ENCODE measurements at places on chromosomes 2 and 18.

DNA sequence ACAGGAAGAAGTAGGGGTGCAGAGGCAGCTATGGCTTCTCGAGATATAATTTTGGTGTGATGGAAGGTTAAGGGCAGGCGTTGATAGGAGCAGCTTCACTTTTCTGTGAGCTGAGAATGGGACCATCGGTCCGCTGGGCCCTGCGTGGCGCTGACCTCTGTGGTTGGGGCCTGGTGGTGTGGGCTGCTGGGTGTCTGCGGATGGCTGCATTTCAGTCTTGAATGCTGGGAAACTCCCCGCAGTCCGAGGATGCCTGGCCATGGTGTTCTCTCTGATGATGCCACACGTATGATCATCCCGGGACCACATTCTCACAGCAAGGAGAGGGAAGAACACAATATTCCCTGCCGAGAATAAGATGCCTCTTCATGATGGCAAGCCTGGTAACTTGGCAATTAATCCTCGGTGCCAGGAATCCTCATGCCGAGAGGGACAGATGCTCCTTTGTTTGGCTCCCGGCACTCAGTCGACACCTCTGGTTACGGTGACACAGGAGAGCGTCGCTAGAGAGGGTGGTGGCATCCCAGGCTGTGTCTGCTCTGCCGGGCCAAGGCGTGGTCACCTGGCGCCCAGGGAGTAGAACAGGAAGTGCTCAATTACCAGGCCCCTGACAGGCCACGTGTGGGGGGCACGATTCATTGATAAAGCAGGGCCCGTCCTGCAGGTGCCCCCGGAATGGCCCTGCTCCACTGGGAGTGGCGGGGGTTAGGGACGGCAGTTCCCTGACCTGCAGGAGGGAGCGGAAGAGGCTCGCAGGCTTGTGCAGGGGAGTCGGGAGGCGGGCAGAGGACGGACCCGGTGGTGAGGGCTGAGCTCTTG lies 119.4 kb upstream of the CTDP1 start:
- no peak for DNase-seq

- DNase-seq: no peak
Observed at GRCh38 chr2:217316743-217317142, 456.9 kb upstream of the TNP1 start.

- no peak for DNase-seq
Observed at GRCh38 chr2:185006481-185006880, 408.2 kb downstream of the ZNF804A start.

- DNase-seq: no peak
Observed at GRCh38 chr2:63768051-63768450, 73.6 kb upstream of the UGP2 start.

DNA sequence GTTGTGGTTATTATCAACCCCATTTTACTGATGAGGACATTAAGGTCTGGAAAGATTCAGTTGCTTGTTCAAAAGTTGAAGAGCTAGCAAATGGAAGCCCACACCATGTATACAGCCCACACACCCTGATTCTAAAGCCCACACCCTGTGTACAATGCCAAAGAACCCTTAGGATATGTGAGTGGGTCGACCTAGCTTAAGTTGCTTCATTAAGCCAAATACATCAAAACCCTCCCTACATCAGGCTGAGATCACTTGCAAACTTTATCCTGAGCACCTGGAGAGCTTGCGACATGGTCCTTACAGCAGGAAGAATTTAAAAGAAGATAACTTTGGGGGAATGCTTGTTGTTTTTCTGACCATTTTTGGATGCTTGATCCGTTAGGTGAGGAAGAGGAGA lies 435 bp upstream of the ARHGAP25 start:
- DNase-seq: no peak

GRCh38 chr2:216081487-216082116 lies at the start of the genes PECR and TMEM169:
PECR (minus strand) TSS chr2:216081809; CDS start chr2:216081741, 68 bp downstream.
TMEM169 (plus strand) TSS chr2:216081919; CDS start chr2:216095964, 14,045 bp downstream.
- DNase-seq: peak; percentile 81

DNA sequence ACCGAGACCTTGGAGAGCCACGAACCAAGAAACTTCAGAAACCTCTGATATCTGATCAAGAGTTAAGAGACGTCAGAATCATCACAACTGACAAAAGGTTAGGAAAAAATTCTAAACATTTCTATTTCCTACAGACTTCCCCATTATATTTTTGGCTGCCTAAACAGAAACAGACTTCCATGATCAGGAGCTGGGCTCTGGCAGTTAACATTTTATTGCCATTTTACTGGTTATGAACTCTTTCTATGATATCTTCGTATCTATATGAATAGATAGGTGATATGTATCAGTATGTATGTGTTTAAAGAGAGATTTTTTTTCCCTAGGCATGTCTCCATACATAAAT lies 31.1 kb upstream of the PPP1R1C start:
- DNase-seq: no peak

GRCh38 chr18:60247103-60247502 lies 125.5 kb downstream of the MC4R start:
- no peak for DNase-seq

DNA sequence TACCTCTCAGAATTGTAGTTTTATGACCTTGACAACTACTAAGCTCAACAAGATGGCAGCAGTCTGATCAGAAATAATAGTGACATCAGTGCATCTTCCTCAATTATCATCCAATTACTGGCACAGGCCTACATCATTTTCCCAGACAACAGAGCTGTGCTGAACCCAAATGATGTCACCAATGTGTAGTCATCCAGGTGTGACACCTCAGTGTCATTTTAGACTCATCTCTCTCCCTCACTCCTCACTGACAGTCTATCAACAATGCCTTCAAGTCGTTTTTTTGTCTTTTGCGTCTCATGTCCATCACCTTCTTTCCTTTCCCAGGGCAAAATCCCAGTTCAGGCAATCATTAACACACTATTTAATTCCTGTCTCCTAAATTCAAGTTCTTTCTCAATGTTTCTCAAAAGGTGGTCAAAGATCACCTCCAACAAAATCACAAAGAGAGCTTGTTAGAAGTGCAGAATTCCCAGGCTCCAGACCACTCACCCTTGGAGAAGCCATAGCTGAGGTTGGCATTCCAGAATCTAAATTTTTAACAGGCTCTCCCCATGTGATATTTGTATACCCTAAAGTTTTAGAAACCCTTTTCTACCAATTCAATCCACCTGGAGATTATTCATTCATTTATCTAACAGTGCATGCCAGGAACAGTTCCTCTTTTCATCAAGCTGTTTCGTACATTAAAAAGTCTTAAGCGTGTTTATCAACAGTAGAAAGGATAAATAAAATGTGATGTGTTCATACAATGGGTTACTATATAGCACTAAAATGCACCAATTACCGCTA lies 125.3 kb upstream of the KLF7 start:
- DNase-seq: no peak

DNA sequence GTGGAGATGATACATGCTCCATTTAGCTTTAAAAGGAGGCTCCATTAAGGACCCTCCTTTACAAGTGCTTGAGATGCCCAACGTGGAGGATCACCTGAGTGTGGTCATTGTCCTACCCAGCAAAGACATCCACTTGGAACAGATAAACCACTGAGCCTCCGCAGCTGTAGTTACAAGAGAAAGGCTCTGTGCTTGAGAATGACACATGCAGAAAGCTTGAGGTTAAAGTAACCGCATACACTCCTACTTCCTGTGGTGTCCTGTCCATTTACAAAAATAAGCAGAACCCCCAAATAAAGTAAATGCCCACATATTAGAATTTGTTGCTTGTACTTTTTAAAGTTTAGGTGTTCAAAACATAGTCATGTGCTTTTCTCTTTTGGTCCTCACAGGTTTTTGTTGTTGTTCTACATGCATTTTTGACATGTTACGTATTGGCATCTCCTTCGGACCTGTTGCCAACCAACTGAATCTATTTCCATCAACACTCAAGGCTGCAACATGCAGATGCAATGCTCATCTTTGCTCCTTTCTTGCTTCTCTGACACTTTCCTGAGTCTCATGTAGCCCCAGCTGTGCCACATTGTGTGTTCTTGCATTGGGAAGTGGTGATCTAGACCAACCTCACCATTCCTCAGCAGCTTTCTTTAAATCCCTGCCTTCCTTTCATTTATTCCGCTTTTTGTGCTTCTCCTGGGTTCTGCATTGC lies 56.0 kb downstream of the SERPINB7 start:
- DNase-seq: no peak

DNA sequence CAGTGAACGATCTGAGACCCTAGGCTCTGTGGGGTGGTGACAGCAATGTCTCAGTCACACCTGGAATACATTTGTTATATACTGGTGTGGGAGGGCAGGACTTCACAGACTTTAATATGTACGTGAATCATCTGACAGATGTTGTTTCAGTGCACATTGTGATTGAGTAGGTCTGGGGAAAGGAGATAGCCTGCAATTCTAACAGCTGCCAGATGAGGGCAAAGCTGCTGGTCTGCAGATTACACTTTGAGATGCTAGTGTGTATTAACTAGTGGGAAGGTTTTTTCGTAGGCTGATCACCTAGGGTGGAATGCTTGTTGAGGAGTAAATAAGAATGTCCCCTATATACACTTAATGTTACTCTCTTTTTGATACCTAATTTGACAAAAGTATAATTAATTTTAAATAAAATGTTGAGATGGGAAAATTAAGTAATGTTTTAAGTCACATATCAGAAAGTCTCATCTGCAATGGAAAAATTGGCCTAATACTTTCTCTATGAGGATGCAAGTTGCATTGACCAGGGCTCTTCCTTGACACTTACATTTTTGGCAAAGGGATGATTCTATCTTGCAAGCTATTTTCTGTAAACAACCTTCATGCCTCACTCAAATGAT lies 496.9 kb upstream of the HNMT start:
- peak; percentile 22 for DNase-seq

DNA sequence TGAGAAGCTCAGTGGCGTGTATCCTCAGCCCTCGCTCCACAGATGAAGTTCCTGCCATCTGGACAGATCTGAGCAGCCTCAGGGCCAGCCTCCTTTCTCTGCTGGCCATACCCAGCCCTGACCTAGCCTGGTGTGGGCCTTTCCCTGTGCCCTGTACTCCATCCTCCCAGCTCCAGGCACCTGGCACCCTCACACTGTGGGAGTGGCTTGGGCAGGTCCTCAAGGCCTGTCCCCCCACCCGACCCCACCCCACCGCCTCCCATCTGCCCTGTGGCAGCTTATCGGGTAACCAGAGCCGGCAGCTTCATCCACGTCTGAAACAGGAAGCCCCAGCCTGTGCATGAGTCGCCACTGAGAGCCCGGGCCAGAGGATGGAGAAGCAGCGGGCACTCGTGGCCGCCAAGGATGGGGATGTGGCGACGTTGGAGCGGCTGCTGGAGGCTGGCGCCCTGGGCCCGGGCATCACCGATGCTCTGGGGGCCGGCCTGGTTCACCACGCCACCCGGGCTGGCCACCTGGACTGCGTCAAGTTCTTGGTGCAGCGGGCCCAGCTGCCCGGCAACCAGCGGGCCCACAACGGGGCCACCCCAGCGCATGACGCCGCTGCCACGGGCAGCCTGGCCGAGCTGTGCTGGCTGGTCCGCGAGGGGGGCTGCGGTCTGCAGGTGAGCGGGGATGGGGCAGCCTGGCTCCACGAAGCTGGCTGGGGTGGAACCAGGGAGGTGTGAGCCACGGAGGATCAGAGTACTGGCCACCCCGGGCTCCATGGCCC lies at the start of gene ESPNL:
Gene ESPNL, plus strand, starts transcription at position 292 of the 772 bp plus-strand sequence. Its CDS starts 80 bp downstream, at position 372.
- peak; percentile 48 for DNase-seq

GRCh38 chr18:61189376-61189775 lies 143.9 kb upstream of the CDH20 start:
- DNase-seq: no peak

DNA sequence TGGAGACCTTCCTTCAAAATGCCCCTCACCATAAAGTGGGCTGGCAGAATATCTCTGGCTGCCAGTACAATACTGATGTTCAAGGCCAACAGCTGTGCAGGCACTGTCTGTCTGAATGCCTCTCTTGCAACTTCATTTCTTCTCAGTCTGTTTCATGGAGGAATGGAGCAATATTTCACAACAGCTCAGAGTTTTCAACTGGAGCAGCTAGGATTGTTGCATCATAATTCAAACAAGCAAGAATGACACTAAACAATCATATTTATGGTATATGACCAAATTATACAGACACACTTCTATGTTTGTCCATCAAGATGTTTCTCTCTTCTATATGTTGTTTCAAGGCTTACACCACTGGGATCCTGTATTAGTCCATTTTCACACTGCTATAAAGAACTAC lies 444.2 kb downstream of the LRATD1 start:
- no peak for DNase-seq

DNA sequence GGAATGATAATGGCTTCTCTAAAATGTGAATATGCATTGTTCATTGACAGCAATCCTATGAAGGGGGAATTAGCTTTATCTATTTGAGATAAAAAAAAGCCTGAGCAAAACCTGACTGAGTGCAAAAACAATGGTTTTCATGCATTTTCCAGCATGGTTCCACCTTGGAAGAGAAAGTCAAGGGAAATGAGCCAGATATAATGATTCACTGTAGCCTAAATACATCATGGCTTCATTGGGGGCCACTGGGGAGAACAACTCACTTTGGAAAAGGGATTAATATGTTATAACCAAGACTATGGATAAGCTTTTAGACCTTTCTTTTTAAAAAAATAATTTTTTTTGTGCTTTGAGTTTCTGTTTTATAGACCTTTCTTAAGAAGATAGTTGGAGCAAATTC lies 679.7 kb downstream of the NYAP2 start:
- DNase-seq: no peak

DNA sequence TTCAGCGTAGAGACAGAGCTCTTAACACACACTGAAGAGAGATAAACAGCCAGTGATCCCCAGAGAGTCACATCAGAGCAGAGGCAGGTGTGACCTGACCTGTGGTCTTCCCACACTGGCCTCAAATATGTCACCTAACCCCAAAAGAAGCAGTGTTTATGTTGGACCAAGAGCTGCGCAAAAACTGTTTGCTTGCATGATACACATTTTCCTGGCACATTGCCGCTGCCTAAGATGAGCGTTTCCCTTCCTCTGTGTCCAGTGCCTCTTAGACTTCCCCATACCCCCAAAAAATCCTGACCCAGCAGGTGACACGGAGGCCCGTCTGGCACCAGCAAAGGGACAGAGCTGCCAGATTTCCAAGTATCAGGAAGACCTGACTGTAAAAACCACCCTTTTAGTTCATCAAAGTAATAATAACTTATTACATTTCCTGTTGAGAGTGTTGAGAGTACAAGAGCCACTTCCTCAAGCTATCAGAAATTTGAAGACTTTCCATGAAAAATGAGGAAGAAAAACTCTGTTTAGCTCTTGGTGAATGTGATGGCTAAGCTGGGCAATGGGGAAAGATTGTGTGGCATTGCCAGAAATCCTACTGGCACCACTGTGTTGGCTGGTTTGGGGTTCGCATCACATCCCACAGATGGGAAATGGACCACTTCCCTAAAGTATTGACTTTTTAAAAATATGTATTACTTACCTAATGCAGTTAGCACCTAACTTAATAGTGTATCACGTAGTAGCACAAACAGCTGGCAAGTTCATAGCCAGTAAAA lies 6.7 kb downstream of the TNFRSF11A start:
- DNase-seq: no peak

- no peak for DNase-seq
Observed at GRCh38 chr2:114201781-114202180, 240.7 kb upstream of the DPP10 start.

DNA sequence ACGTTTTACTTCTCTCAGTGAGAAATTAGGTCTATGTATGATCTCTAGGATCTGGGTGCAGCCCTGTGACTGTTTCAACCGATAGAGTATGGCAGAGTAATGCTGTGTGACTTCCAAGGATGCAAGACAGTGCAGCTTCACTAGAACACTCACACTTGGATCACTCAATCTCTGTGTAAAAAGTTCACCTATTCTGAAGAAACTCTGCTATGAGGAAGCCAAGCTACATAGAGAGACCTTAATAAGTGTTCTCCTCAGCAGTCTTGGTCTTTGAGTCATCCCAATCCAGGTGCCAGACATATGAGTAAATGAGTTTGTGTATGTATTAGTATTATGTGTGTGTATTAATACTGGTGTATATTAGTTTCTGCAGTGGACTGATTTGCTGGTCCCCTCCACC lies 335.0 kb downstream of the NR4A2 start:
- no peak for DNase-seq
